ENCODE measurements at places on chromosomes 1 and 21.
A peak's percentile ranks its signal among the peaks of the same experiment; 100 is the strongest.

- DNase-seq = no peak
Measured at GRCh38 chr1:67888216-67889106, 55.2 kb upstream of the GNG12 start.

- DNase-seq = no peak
Measured at GRCh38 chr1:201712387-201713085, 116.4 kb upstream of the IPO9 start.

GRCh38 chr1:246506674-246507481, at the start of gene SMYD3:
TSS of gene SMYD3 (minus strand) at chr1:246507279.
- peak; percentile 85 for DNase-seq

DNA sequence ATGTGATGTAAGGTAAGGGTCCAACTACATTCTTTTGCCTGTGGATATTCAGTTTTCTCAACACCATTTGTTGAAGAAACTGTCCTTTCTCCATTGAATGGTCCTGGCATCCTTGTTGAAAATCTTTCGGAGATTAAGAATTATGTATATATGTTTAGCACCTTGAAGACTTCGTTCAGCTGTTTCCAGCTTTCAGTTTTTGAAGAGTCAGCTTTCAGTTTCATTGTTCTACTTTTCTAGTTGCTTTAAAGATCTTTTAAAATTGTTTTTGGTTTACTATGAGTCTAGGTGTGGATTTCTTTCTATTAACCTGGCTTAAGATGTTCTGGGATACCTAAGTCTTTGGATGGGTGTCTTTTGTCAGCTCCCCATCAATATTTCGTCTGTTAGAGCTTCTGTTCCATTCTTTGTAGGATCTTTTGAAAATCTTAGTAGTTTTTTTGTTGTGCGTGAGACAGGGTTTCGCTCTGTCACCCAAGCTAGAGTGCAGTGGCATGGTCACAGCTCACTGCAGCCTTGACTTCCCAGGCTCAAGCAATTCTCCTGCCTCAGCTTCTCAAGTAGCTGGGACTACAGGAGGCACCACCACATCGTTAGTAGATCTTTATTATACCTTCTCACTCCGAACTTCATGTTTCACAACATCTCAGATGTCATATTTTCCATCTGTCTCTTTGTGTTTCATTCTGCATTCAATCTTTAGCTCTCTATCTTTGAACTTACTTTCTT, 353.5 kb upstream of the B3GALT2 start:
- DNase-seq = no peak

- no peak for DNase-seq
Measured at GRCh38 chr1:192879406-192879805, 70.6 kb downstream of the RGS2 start.

Measured in CD4-positive, alpha-beta T cell treated with Interleukin-1 beta for 1 hour (primary cell).